Mesenchymal stem cell (in vitro differentiated cells and primary cell): ENCODE measurements at places on chromosomes 7 and 10.

GRCh38 chr10:100567249-100567648 is 31.5 kb downstream of the HIF1AN start:
- no peak for DNase-seq

DNA sequence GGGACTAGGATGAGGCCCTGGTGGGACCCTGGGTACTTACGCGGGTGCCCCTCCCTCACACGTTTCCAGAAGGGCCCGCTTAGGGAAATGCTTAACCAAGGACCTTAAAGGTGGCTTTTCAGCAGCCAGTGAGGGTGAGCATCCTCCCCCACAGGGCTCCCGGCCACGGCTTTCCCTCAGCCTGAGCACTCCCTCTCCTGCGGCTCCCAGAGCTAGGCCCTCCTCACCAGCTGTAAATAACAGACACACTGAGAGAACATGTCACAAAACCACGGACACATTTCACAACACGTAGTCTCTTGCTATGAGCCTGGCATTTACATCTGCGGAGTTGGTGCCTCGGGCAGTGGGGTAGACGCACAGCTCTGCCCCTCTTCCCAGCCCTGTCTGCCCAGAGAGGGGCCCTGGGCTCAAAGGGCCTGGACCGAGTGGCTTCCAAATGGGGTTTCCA is 25.2 kb downstream of the GRID1 start:
- DNase-seq = no peak

DNA sequence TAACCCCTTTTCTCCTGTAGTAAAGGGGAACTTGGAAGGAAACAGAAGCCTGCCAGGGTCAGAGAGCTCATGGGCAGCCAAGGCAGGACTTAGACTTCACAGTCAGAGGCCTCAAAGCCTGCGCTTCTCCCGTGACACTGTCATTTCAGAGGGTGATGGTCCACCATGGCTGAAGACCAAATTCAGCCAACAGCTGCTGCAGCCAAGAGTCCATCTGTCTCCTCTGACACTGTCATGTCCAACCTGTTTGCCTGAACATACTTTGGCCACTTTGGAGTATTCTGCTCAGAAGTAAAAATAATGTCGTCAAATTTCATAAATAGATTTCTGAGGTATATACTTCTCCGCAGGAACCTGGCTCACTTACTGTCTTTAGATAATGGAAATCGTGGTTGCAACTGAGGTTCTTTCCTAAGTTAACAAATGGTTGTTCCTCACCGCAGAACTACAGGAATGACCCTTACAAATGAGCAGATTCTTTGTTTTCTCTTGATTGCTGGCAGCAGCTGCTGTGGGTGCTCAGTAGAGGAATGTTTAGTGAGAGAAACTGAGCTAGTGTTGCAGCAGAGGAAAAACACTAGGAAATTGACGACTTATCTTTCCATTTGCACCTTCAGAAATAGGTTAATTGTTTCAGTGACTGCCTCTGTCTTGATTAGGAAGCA is 626.5 kb downstream of the SDK1 start:
- DNase-seq = no peak

DNA sequence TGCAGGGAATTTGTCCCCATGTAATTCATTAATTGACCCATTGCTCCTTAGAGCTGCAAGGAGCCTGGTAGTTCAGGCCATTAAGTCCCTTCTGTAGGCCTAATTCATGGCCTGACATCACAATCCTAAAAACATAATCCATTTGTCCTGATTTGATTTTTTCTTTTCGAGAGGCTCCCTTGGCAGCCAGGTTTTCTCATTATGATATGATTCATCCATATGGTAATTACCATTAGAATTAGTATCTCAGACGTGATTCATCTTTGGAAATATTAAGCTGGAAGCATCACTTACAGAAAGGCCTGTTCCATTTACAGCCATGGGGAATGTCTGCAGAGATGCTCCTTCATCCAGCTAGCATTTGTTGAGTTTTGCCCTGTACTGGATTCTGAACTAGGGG is 128.5 kb downstream of the PLCE1 start:
- no peak for DNase-seq

GRCh38 chr7:72268796-72269195 is 143.3 kb downstream of the CALN1 start:
- no peak for DNase-seq

DNA sequence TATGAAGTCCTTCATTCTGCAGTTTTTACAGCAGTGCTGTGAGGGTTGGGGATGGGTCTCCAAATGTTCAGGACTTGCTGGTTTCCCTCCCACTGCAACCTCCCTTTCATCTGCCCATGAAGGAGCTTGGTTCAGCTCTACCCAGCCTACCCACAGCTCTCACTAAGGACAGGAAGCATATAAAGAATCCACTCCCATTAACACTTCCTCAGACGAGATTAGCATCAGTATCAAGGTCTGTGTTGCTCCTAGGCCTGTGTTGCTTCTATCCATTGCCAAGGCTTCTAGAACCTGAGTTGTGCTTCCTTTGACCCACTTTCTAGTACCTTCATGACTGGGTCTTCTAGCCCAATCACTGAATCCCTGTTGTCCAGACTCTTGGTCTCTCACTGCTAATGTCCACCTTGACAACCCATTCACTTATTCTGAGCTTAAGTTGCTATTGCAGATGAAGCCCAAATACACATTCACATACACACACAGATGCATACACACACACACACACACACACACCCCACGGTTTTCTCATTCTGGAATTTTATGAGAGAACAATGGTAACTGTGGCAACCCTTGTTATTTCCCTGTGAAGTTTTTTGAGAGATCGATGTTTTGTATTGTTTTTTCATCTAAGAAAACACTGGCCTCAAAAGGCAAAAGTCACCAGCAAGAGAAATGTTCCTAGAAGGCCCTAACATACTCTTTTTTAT is 248.1 kb downstream of the MTERF1 start:
- no peak for DNase-seq
